ENCODE measurements at places on chromosomes 6 and 20. TPM values are rescaled to one million over a fixed set of nuclear protein-coding genes. Genes with fewer than 3 reads are reported as not detected.
A peak's percentile ranks its signal among the peaks of the same experiment; 100 is the strongest.

DNA sequence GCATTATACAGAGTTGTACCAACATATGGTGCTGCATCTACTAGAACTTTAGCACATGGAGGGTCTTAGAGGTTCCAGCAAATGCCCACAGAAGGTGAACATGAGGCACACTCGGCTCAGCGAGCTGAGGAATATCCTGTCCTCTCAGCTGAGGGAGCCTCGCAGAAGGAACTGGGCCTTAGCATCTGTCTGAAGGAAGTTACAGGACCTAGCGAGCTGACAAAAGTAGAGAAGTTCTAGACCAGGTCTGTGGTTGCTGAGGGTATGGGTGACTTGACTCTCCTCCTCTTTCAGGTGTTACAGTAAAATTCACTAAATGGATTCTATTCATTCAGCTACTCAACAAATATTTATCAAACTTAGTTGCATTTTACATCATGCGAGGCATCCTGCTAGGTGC, 157.2 kb downstream of the ZDHHC14 start:
- DNase-seq = no peak

DNA sequence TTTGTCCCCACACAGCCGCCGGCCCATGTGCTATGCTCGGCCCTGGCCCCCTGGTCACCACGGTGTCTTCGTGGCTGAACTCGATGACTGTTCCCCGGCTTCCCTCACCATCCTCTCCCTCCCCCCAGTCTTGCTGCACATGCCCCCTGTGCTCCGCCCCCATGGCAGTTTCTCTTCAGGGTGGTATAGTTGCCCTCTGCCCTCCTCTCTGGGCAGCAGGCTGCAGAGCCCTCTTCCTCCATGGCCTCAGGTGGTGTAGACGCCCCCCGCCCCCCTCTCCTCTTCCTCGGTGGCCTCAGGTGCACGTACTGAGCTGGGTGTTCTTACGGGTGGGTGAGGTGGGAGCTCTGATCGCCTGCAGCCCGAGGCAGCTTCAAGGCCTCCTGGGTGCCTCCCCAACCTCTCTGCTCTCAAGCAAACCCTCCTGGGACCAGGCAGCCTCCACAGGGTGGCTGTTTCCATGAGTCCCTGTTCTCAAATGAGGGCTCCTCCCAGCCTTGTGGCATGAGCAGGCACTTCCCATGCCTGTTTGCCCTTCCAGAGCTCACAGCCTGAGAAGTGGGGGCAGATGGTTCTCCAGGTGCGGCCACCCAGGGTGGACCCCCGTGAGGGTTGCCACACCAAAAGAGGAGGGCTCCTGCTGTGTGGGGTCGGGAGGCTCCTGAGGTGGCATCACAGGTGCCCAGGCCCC, 24.8 kb downstream of the COL20A1 start:
- DNase-seq = no peak

GRCh38 chr6:34027445-34027936, 118.4 kb downstream of the GRM4 start:
- peak; percentile 44 for DNase-seq

DNA sequence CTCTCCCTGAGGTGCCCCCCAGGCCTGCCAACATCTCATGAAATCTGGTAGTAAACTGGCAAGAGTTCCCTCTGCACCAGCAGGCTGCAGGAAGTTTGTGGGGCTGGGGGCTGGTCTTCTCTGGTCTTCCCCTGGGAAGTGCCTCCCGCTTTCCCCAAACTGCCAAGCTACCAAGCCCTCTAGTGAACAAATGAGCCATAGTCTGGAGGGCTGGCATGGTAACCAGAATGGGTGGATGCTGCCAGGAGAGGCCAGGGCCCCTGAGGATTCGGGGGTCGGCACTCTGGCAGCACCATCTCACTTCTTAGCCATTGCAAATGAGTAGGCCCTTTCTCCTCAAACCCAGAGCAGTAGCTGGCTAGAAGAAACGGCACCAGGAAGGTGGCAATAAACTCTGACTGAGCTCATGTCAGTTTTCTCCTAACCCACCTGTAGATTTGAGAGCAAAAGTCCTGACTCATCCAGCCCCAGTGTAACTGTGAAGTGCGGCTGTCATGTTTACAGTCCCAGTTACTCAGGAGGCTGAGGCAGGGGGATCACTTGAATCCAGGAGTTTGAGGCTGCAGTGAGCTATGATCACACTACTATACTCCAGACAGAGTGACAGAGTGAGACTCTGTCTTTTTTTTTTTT, 35.9 kb downstream of the ZC3H12D start:
- no peak for DNase-seq

- peak; percentile 72 for DNase-seq
Observed at GRCh38 chr20:4896971-4897497, 104.3 kb downstream of the SLC23A2 start.

DNA sequence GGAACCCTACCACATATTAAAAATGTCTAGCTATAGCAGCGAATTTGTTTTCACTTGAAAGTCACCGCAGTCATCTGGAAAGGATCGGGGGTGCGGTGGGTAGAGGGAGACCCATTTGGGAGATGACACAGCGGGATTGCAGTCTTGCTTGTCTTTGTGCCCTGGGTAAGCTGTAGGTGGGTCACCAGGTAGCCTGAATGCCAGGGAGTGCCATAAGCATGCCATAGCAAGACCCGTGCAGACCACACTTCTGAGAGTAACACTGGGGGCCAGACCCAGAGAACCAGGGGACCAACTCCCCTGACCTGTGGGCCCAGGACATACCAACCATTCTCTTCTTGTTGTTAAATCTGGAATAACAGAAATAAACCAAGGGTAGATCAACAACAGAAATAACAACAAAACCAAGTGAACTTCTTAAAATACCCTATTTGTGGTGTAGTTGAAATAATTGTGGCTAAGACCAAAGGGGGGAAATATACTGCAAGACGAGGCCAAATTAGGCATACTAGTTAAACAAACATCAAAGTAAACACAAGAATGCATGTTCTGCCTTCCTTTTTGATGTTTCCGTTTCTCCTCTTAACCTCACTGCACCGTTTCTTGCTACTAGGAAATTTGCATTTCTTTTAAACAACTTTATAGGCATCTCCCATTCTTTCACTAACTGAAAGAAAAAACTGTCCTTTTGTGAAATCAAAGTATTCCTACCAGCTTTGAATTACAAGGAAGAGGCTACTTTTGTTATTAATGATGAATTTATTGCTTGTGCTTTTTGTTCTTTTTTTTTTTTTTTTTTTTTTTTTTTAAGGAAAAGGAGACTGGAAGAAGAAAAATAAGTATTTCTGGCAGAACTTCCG, 128.2 kb downstream of the SASH1 start:
- no peak for DNase-seq

GRCh38 chr6:67210450-67210849, 1424.6 kb upstream of the ADGRB3 start:
- DNase-seq = no peak

GRCh38 chr20:63342561-63343459, 18.3 kb downstream of the CHRNA4 start:
- DNase-seq = no peak

DNA sequence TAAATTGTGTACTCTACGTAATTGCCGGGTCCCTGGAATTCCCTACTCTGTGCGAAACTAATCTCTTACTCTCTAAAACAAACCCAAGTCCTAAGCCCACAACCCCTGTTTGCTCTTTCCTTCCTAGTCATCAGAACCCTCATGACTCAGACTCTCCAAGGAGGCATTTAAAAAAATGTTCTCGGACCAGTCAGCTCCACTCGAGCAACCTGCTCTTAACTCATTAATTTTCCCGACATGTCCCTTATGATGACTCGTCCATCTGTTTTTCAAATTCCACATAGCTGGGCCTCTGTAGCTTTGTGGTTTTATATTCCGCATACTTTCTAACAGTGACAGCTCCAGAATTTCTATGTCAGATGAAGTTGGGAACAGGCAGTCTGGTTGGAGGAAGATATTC, 2.6 kb upstream of the MUC22 start:
- DNase-seq = no peak

GRCh38 chr6:399785-400534, 8.4 kb downstream of the IRF4 start:
- no peak for DNase-seq

DNA sequence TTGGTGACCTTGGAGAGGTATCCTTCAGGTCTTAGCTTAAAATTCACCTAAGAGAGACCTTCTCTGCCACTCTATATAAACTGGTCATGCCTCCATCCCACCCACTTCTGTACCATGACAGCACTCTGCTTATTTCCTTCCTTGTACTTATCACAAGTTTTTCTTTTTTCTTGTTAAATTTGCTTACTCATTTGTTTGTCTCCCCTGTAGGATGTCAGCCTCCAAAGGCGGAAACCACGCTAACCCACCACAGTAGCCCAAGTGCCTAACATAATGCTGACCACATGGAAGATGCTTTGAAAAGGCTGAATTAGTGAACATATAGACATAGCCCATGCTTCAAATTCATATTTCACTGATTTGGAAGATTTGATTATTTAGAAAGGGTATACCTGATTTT, 5.4 kb downstream of the BMP6 start:
- no peak for DNase-seq

DNA sequence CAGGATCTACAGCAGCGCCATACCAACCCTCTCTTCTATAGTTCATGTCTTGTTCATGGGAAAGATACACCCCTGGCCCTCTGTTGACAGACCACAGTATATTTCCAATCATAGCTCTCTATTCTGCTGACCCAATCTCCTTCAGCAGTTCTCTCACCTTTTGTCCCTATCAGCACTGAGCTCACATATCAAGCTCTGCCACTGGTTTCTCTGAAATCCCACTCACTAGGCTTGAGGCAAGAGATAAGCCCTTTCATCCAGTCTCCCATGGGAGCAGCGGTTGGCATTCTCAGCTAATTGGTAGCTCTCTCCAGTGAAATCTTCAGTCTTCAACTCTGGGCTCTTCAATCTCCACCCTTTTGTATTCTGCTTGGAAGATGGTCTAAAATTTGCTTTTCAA, 313.4 kb downstream of the GJA1 start:
- DNase-seq = no peak

DNA sequence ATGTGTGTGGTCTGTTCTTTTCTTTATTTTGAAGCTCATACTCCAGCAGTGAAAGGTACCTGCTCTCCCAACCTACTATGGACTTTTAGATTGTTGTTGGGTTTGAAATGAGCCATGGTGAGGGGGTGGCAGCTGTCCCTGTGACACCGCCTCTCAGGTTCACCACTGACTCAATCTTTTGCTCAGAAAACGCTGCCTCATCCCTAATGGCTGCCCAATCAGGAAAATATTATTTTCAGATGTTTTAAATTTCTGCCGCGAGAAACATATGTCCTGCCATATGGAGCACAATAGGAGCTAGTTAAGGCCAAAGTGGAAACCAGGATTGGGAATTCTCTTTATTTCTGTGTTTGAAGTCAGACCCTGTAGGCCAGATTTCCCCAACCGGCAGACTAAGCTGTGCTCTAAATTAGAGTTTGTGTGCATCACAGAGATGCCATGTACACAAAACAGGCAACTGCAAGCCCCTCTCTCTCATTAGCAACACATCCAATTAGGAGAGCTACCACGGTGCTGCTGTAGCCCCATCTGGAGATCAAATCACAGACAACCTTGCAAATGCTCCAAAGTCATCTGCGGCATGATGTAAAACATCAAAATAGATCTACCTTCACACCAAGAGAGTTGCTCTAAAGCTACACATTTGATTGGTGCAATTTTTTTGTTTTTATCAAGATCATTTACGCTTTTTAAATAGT, 144.1 kb upstream of the BACH2 start:
- no peak for DNase-seq

DNA sequence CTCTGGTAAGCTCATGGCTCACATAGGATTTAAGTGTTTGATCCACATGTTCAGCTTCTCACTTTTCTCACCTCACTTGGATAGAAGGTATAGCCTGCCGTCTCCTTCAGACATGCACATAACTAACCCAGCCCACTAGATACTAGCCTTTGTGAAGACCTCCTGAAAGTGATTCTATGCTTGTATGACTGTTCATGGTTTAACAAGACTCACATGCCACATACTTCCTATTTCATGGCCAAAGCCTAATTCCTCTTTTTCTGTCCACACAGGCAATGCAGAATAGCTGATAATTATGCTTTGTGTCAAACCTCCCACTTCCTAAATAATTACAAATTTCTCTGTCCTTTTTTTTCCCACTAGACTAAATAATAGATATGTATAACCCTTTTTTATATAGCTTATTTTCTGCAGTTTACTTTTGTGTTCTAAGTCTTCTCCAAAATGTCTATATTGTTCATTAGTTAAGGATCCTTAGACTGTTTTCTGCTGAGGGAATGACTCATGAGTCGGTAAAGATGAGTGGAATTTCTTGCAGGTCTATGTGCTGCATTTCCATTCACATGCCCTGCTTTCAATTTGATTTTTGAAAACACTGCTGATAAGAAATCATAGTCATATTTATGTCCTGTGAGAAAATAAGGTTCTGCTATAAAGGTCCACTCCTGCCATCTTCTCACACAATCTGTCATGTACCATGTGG, 43.0 kb downstream of the HDDC2 start:
- no peak for DNase-seq

DNA sequence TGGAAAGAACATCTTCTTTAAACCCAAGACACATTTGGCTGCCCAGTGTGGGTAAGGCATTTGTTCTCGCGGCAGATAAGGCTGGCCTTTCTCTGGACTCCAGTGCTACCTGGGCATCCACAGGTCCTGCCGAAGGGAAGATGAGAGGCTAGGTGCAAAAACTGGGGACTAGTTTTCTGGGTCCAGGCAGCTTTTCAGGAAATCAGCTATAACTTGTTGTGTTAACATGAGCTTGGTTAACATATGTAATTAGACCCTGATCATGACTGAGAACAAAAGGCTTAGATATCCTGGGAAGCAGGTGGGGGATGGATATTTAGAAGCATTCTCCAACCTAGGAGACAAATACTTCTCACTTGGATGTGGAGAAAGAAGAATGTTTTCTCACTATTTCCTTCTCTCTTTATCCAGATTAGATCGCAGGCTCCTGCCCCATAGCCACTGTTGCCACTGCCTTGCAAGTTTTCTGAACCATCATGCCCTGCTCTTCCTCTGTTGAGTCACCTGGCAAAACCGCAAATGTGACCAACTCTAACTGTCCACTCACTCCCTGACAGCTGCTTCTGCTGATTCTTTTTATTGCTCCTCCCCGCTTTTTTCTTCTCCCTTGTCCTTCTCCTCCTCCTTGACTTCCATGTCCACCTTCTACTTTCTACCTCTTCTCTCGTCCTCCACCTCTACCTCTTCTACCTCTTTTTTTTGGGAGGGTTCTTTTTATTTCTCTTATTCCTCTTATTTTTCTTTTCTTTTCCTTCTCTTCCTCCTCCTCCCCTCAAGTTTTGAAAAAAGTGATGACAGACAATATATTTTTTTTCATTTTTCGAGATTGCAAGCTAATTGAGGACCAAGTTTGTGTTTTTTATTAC, 258.1 kb downstream of the UTRN start:
- no peak for DNase-seq

GRCh38 chr6:157126183-157127098, 196.9 kb downstream of the TMEM242 start:
- DNase-seq = no peak

CFAP206 gene
- polyA plus RNA-seq = 0.06 TPM

ARMC12 gene
- 0.72 TPM for polyA plus RNA-seq

FABP7 gene
- 0.67 TPM for polyA plus RNA-seq

SLC2A10 gene
- polyA plus RNA-seq = 24.0 TPM

METTL24 gene
- polyA plus RNA-seq = 0.66 TPM

HRH3 gene
- polyA plus RNA-seq = 0.06 TPM
